Natural killer cell (primary cell): ENCODE measurements at places on chromosomes 1 and 21.

DNA sequence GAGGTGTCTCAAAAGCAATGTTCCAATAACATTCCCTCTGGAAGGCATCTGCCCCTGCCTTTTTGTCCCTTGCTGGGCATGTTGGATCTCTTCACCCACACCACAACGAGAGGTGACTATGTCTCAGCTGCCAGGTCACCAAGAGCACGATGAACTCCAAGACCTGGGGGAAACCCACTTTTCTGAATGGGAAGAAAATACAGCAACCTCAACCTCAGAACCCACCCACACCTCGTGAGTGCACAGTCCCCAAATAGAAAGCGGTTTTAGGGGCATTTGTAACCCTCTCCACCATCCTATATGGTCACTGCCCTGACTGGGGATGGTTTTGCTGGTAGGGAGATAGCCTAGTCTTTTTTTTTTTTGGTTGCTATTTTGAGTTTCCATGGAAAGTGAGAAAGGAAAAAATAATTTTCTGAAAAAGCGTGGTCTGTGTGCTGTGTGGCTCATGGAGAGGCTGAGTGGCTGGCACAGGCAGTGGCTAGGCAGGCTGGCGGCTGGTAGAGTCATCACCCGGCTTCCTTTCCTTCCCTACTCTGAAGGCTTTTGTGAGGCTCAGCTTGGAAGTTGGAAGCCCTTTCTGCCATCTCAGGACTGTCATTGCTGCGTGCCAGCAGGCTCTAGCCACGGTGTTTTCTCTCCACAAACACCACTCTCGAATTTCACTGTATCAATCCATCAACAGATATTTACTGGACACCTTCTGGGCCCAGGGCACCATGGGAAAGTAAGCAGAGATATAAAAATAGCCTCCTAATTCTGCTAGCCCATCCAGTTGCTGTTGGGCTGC lies 15.8 kb downstream of the TSPAN2 start:
- H3K27ac ChIP-seq, result no peak overlapping the region
- H3K36me3 ChIP-seq, result no peaks in the 10 kb centered on the region
- H3K4me3 ChIP-seq, result no peak overlapping the region
- H3K4me1 ChIP-seq, result peaks cover 21% of the 10 kb centered on the region

- H3K27me3 ChIP-seq, result no peaks in the 10 kb centered on the region
- H3K4me3 ChIP-seq, result no peak overlapping the region
- H3K27ac ChIP-seq, result no peak overlapping the region
- no peak for DNase-seq
These were observed 396.6 kb downstream of the BRINP2 start for GRCh38 chr1:177567393-177567792.

DNA sequence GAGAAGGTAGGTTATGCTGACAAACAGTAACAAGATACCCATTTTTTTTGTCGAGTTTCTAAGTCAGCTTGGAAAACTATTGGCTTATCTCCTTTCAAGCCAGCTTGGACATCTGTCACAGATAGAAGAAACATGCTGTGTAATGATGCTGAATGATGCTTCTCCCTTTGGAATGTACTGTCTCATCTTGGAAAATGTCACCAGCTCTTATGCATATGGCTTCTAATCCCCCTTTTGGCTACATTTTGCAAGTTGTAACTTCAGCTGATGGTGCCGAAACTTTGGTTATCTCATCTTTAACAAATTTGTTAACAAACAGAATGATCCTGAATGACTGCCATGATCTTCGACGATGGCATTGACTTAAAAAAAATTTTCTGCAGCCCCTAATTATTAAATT lies 68.8 kb upstream of the ST6GALNAC3 start:
- no peak overlapping the region for H3K4me3 ChIP-seq
- H3K27ac ChIP-seq, result no peak overlapping the region
- no peaks in the 10 kb centered on the region for H3K36me3 ChIP-seq
- H3K4me1 ChIP-seq, result no peaks in the 10 kb centered on the region

- H3K27ac ChIP-seq, result no peak overlapping the region
- no peaks in the 10 kb centered on the region for H3K36me3 ChIP-seq
- no peaks in the 10 kb centered on the region for H3K4me1 ChIP-seq
- no peaks in the 10 kb centered on the region for H3K27me3 ChIP-seq
These were observed 129.9 kb upstream of the KCNK2 start for GRCh38 chr1:214952648-214953047.

DNA sequence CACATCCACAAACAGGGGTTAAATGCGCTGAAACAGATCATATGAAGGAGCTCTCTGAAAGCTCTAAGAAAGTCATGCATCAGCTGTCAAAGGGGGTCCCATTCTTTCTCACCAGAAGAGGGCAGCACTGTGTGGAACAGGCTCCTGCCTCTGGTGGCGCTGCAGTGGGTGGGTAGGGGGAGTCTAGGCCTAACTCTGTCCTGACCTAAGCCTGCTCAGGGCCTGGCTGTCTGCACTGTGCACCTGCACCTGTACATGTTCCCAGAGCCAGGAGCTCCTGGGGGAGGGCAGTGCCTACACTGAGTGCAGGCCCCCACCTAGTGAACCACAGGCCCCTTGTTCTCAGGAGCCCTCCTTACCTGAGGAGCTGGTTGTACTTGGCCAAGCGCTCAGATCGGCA lies 16.0 kb downstream of the ENO1 start:
- H3K27me3 ChIP-seq, result no peaks in the 10 kb centered on the region
- H3K27ac ChIP-seq, result no peak overlapping the region
- H3K4me3 ChIP-seq, result no peak overlapping the region
